B cell (primary cell): ENCODE measurements at places on chromosomes 7 and 10. TPM values are rescaled to one million over a fixed set of nuclear protein-coding genes. Genes with fewer than 3 reads are reported as not detected.

DRGX gene
- total RNA-seq: not detected in 2 replicates

BHLHA15 gene
- 0.74 and 0.92 TPM in 2 replicates for total RNA-seq

HPSE2 gene
- not detected in 2 replicates for total RNA-seq

OR13A1 gene
- 2.3 TPM in 2 replicates for total RNA-seq

NKX6-2 gene
- not detected in 2 replicates for total RNA-seq

AP1S1 gene
- 10.3 and 11.4 TPM in 2 replicates for total RNA-seq

AFAP1L2 gene
- 3.8 and 4.9 TPM in 2 replicates for total RNA-seq

AZGP1 gene
- not detected in 2 replicates for total RNA-seq

MKI67 gene
- 0.47 and 0.58 TPM in 2 replicates for total RNA-seq

URGCP gene
- 25.1 and 31.3 TPM in 2 replicates for total RNA-seq

DNAH11 gene
- total RNA-seq: 0.24 TPM in 1 of 2 replicates, not detected in the other
